ENCODE measurements at places on chromosomes 11 and 22.

- no peak for DNase-seq
Measured at GRCh38 chr11:34239465-34240149, 118.2 kb downstream of the ABTB2 start.

DNA sequence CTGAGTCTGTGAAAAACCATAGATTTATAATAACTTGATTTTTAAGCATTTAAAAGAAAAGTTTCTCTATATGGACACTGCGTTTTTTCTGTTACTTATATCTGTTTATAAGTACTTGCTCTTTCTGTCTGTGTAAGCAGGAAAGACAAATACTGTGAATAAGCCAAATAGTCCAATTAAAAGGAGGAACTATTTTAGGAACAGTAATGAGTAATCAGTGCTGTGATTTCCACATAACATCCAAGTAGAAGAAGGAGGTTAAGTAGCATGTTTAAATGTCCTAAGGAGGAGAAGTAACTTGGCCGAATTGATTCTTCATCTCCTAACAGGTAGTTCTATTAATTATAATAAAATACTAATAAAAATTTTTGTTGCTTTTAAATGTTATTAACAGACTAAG is 40.8 kb downstream of the ZNF214 start:
- no peak for DNase-seq

GRCh38 chr22:50091092-50091768 is 1.4 kb downstream of the MOV10L1 start:
- DNase-seq = no peak

GRCh38 chr22:22021162-22021750 is 38.7 kb upstream of the TOP3B start:
- no peak for DNase-seq

- no peak for DNase-seq
Measured at GRCh38 chr11:40215556-40215955, 1243.9 kb downstream of the LRRC4C start.

DNA sequence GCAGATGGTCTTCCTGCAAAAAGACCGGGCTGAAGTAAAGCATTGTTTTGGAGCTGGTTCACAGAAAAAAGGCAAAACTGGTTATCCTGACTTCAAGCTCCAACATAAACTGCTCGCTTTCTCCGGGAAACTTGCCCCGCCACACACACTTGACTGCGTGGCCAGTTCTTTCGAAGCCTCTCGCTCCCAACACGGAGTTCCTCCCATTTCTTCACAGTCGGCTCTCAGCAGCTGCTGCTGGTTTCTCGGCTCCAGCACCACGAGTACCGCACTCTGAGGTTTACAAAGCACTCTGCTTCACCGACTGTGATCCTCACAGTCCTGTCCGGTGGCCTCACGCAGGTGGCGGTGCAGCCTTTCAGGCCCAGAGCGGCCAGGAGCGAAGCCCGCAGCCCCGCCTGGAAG is 264 bp downstream of the CHEK1 start:
- no peak for DNase-seq

DNA sequence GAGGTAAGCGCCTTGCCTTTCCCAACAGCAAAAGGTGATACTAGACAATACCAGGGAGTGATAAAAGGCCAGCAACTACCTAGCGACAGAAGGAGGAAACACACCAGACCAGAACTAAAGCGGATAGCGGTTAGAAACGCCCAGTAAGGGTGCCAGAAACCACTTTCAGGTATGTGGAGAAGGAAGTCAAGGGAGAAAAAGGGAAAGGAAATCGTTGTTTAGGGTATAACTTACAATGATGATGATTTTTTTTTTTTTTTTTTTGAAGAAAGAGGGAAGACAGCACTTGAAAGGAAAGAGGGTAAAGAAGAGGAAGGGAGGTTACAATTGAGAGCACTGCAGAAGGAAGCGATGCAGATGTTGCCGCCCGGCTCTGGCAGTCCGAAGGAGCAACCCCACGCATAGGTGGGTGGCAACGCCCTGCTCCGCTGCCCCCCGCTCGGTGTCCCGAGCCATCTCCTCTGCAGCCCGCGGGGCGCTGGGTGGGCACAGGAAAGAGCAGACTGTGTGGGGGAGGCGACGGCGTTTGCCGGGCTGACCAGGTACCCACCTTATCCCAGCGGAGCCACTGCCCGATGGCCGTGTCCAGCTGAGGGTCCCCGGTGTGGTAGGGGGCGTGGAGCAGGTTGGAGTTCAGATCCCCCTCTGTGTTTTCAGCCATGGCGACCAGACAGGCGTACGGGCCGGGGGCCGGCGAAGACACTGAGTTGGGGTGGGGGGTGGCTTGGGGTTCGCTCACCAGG is 561 bp downstream of the PGM2L1 start:
- DNase-seq = peak; percentile 36

GRCh38 chr11:76621868-76622267 is 48.7 kb downstream of the LRRC32 start:
- no peak for DNase-seq

- DNase-seq = no peak
Measured at GRCh38 chr11:8227156-8228152, 36.2 kb downstream of the LMO1 start.

DNA sequence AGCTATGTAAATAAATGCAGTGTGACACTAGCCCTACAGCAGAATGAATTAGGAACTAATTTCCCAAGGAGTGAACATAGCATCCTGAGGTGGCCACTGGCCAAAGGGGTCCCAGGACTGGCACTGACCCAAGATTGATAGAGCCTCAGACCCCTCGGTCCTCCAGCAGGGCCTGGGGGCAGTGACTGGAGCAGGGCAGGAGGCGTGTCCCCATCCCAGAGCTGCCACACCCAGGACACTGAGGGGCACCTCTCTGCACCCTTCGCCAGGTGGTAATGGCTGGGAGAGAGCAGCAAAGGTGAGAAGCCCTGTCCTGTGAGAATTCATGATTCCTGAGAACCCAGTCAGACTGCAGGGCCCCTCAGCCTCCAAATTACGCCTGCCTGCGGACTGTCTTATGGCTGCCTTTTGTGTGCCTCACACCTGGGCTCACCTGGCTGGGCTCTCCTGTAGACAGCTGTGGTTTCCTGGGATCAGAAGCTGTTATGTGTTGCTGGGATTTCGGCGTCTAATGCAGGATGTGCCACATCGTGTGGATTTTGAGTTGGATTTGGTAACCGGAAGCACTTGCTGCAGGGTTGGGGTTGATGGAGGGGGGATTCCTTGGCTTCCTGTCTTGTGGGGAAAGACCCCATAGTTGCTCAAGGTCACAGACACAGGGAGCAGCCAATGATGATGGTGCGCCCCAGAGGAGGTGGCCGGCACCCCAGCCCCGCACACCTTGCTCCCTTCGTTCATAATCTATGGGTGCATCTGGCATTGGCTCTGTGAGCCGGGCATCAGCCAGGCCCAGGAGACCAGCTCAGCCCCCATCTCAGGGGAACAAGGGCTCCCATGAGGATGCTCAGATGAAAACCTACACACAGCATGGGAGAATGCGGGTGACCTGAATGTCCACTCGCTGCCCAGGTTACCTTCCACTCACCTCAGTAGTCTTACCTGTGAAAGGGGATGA is 582.9 kb downstream of the BRD1 start:
- DNase-seq = no peak

- no peak for DNase-seq
Measured at GRCh38 chr11:83695046-83695445, 408.9 kb upstream of the CCDC90B start.

- DNase-seq = no peak
Measured at GRCh38 chr11:19728436-19728835, 15.8 kb downstream of the NAV2 start.

- DNase-seq = no peak
Measured at GRCh38 chr11:102964867-102965266, 9.3 kb upstream of the MMP13 start.

DNA sequence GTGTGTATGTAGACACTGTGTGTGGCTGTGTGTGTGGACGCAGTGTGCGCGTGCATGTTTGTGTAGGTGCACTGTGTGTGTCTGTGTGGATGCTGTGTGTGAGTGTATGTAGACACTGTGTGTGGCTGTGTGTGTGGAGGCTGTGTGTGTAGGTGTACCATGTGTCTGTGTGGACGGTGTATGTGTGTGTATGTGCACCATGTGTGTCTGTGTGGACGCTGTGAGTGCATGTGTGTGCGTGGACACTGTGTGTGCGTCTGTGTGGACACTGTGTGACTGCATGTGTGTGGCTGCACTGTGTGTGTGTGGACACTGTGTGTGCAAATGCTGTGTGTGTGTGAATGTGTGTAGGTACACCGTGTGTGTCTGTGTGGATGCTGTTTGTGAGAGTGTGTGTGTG is 10.3 kb downstream of the TRPM5 start:
- no peak for DNase-seq

GRCh38 chr11:78460471-78460870 is 42.9 kb upstream of the GAB2 start:
- DNase-seq = no peak

DNA sequence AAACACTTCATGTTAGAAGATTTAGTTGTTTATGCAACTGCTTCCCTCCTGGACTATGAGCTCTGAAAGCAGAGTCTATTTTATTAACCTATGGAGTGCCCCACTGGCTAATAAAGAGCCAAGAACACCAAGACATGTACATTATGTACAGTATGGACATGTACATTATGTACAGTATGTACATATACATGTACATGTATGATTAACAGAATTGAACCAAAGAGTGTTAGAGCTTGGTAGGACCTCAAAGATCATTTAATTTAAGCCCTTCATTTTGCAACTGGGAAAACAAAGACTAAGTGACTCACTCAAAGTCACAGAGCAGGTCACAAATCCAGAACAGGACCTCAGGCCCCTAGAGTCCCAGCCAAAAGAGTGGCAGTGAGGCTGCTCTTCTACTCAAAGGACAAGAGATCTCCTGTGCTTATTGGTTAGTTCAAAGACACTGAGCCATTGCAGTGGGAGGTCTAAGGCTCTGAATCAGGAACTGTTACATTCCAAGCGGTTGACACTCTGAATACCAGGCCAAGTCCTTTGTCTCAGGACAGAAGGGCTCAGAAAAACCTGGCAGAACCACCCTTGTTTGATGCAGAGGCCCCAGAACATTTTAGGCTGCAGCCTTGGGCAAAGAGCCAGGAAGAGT is 103.8 kb downstream of the FAM168A start:
- peak; percentile 24 for DNase-seq

- DNase-seq = no peak
Measured at GRCh38 chr11:47378010-47378835, at the start of gene SPI1. Gene SPI1, minus strand, starts transcription at chr11:47378547. Its CDS starts 194 bp downstream, at chr11:47378353.

DNA sequence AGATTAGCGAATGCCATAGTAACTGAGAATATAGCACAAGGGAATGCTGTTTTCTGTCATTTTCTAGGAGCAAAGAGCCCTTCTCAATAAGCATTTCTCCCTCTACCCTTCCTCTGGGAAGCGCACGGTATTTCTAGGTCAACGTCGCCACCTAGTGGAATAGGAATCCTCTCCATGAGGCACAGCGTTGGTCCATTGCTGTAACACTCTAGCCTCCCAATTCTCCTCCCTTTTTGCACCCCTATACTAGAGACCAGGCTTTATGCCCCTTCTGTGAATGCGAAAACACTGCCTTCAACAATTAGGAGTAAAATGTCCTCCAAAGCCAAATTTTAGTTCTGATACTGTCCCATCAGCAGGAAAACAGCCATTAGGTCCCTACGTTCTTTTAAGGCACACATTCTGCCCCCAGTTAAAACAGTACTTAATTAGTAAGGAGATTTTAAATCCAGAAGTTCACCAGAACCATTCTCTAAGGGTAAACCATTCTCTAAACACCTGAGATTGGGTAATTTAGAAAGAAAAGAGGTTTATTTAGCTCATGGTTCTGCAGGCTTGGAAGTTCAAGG is 12.8 kb upstream of the HYLS1 start:
- DNase-seq = peak; percentile 71

GRCh38 chr11:92623055-92623454 is 346.4 kb upstream of the MTNR1B start:
- DNase-seq = no peak

DNA sequence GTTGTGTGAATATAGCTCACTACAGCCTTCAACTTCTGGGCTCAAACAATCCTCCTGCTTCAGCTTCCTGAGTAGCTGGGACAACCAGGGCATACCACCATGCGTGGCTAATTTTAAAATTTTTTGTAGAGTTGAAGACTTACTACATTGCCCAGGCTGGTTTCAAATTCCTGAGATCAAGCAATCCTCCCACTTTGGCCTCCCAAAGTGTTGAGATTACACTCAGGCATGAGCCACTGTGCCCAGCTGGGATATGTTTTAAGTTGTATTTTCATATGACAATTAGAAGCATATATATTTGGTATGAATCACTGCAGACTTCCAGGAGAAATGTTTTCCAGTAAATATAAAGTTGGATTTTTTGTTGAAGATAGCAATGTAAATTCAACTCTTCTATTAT is 15.4 kb downstream of the DDX10 start:
- DNase-seq = no peak

- DNase-seq = no peak
Measured at GRCh38 chr11:133635244-133635739, 103.0 kb upstream of the OPCML start.

GRCh38 chr11:115653076-115653475 is 148.9 kb upstream of the CADM1 start:
- DNase-seq = peak; percentile 50

- no peak for DNase-seq
Measured at GRCh38 chr11:111542606-111543275, 2.2 kb downstream of the LAYN start.

DNA sequence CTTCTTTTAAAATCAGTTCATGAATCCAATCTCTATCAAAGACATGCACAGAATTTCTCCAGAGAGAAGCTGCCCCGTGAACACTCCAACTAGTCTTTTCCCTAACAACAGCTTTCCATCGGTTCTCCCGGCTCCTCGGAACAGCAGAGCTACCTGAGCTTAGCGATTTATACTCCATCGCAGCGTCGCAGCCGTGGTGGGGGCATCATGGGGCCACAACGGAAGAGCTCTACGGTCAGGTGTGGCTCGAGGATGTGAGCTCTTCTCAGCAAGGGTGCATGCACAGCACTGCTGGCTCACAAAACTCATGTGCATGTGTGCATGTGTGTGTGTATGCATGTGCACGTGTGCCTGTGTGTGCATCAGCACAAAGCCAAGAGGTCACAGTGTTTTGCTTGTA is 11.7 kb upstream of the MOB2 start:
- no peak for DNase-seq

DNA sequence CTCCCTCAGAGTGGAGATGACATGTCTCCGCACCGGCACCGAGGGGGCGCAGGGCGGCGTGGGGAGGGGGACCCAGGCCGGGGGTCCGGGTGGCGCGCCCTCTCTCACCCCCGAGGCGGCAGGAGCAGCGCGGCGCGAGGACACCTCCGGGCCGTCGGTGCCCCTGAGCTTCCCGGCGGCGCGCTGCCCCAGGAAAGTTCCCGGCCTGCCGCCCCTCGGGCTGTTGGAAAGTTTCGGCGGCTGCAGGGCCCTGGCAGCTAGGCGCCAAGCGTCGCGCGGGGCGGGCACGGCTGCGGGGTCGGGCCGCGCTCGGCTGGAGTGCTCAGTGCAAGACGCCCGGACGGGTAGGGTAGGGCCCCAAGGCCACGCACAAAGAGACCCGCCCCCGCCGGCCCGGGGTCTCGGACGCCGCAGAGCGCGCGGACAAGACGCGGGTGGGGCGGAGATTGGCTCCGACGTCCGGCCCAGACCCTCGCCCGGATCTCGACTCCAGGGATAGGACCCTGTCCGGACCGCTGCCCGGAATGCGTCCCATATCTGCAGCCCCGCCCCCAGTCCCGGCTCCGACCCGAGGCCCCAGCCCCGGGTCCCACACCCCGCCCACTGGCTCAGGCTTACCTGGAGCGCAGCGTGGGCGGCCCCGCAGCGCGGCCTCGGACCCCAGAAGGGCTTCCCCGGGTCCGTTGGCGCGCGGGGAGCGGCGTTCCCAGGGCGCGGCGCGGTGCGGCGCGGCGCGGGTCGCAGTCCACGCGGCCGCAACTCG is 471 bp downstream of the ARVCF start:
- DNase-seq = peak; percentile 37

- DNase-seq = no peak
Measured at GRCh38 chr11:128734103-128734831, 40.4 kb downstream of the FLI1 start.

GRCh38 chr22:40414311-40414710 is 43.9 kb downstream of the SGSM3 start:
- no peak for DNase-seq
